NCI-H1930 (cell line): ENCODE measurements at places on chromosomes 12 and 14.

- no peak for DNase-seq
Observed at GRCh38 chr14:86193756-86194155, 663.8 kb downstream of the FLRT2 start.

GRCh38 chr14:50999726-51000125, 55.4 kb upstream of the PYGL start:
- no peak for DNase-seq

- no peak for DNase-seq
Observed at GRCh38 chr12:124673801-124674617, 106.6 kb upstream of the NCOR2 start.

DNA sequence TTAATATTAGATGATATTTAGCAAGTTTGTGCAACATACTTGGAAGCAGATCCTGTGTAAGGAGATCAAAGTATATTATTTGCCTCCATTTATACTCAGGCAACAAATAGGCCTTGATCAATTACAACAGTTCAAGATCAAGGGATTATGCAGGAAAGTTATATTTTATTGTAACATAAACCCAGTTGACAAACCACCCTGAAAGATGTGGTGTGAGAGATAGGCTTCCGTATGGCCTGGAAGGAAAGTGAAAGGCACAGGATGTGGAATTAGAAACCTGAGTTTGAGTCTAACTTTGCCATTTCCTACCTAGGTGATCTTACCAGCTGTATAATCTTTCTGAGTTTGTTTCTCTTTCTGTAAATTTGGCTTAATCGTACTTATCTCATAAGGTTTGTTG, 284.1 kb downstream of the BMP4 start:
- no peak for DNase-seq

DNA sequence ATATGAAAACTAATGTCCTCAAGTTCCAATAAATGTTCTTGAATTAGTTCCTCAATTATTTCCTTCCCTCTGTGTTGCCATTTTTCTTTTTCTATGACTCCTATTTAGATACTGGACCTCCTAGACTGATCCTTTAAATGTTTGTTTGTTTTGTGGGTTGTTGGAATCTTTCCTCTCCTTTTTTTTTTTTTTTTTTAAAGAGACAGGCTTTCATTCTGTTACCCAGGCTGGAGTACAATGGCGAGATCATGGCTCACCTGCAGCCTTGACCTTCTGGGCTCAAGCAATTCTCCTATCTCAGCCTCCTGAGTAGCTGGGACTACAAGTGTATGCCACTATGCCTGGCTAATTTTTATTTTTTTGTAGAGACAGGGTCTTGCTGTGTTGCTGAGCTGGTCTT, 9.6 kb downstream of the PRKAG1 start:
- DNase-seq, result no peak

- DNase-seq, result no peak
Observed at GRCh38 chr12:39393179-39393578, 49.7 kb downstream of the KIF21A start.

- no peak for DNase-seq
Observed at GRCh38 chr14:58138714-58139482, 13.1 kb downstream of the ARMH4 start.

DNA sequence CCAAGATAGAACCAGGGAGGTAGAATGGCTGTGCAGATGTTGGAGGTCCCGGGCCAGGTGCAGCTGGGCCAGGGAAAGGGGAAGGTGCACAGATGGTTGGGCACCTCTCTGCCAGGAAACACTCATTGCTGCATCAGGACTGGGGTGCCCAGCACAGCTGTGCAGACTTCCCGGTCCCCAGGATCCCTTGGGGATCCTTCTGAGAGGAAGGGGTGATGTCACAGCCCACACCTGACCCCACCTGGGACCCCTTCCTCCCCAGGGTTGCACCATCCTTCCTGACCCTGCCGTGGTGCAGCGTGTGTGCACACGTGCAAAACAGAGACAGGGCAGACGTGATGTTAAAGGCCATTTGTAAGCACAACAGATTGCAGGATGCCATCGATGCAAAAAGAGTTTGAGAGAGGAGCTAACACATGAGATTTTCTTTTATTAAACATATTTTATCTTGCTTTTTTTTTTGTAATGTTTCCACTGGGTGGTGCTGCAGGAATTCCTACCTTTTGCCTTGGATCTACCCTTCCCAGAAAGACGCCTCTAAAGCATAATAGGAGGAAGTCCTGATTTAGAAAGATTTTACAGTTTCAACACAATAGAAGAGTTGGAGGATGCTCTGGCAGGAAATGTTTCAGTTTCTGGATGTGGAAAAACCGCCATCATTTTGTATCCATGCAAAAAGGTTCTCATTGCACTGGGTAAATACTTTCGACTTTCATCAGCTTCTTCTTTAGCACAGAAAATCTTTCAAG, 14.8 kb downstream of the ELK3 start:
- no peak for DNase-seq

- no peak for DNase-seq
Observed at GRCh38 chr12:48358937-48359513, 8.3 kb upstream of the ZNF641 start.

- DNase-seq, result no peak
Observed at GRCh38 chr14:81178063-81178462, 42.7 kb downstream of the GTF2A1 start.

- DNase-seq, result no peak
Observed at GRCh38 chr14:90114554-90114953, 52.8 kb downstream of the KCNK13 start.

- no peak for DNase-seq
Observed at GRCh38 chr12:121461048-121461447, 61.1 kb downstream of the RNF34 start.

GRCh38 chr12:31019976-31020375, 53.7 kb upstream of the DDX11 start:
- DNase-seq, result no peak

- DNase-seq, result peak; percentile 9
Observed at GRCh38 chr14:25042362-25043299, 7.3 kb downstream of the STXBP6 start.

- no peak for DNase-seq
Observed at GRCh38 chr12:12903642-12904609, 12.6 kb downstream of the GPRC5A start.

GRCh38 chr14:48275301-48275700, 599.9 kb upstream of the MDGA2 start:
- DNase-seq, result no peak

DNA sequence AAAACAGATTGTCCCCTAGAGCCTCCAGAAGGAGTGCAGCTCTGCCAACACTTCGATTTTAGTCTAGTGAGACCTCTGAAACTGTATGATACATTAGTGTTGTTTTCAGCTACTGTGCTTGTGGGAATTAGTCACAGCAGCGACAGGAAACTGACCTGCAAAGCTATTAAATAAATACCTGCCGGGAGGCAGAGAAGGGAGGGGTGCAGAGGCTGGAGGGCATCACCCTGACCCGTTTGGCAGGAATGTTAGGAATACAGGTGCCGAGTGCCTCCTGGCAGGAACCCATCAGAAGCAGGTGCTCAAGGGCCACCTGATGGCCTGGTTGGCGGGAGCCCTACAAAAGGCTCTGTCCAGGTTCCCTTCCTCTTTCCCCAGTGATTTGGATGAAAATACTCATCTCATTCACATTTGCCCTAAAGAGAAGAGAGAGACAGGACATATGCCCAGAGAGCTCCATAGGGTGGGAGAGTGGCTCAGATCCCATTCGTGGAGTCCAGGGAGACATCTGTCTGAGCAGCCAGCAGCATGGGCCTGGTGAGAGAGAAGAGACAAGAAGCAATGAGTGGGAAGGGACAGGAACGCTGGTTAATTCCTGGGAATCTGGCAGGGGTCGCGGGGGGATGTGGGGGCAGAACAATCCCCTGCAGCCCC, 44.6 kb downstream of the C14orf132 start:
- no peak for DNase-seq

DNA sequence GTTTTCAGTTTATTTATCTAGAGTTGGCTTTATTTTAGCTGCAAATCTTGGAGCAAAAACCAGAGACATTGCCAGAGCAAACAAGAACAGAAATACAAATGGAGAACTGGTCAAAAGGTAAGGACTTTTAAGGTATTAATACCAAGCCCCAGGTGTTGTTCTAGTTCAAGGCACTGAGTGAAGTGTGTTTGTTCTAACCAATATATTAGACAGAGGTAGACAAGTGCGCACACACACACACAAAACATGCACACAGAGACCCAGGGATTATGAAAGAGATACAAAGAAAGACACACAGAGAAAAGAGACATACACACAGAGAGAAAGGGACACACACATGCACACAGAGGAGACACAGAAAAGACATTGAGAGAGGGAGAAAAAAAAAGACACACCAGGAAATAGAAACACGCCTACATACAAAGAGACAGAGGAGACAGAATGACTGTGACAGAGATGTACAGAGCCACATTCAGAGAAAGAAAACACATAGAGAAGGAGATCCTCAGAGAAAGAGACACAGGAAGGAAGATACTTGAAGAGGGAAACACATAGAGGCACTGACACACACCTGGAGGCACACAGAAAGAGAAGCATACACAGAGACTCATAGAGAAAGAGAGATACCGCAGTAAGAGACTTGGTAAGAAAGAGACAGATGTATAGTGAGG, 50.2 kb downstream of the MIPOL1 start:
- no peak for DNase-seq

GRCh38 chr12:52347016-52347415, 20.3 kb downstream of the KRT85 start:
- DNase-seq, result no peak

- no peak for DNase-seq
Observed at GRCh38 chr12:75533239-75533638, 21.8 kb upstream of the KRR1 start.

- DNase-seq, result no peak
Observed at GRCh38 chr12:103745962-103746361, 95.1 kb downstream of the NT5DC3 start.

- no peak for DNase-seq
Observed at GRCh38 chr12:108604208-108604941, 6.5 kb upstream of the TMEM119 start.

- DNase-seq, result no peak
Observed at GRCh38 chr14:60651796-60652673, 2.8 kb upstream of the SIX1 start.

- no peak for DNase-seq
Observed at GRCh38 chr14:89202413-89203190, 214.4 kb downstream of the FOXN3 start.

- no peak for DNase-seq
Observed at GRCh38 chr14:52871606-52872005, 79.2 kb downstream of the FERMT2 start.

DNA sequence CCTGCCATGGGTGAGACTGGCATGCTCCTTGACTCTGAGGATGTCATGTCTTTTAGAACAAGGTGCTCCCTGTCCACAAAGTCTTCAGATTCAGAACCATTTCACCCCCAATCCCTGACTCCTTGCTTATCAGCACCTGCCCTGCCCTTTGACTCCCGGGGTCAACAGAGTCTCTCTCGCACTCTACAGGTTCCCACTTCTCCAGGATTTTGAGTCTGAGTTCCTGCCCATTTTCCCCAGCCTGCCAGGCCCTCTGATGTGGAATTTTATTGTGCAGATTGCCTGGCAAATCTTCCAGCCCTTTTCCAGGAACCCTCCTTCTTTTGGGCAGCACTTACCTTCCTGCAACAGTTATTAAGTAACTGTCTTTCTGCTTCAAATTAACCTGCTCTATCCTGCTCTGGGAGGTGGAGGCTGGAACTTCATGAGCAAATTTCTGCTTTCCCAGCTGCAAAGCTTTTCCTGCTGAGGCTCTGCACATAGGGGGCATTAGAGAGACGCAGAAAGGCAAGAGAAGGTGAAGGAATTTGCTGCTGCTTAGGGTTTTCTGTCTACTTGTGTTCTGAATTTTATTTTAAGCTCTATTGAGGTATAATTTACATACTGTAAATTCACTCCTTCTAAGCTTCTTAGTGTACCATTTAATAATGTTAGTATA, 259.1 kb downstream of the PCNX1 start:
- DNase-seq, result no peak

DNA sequence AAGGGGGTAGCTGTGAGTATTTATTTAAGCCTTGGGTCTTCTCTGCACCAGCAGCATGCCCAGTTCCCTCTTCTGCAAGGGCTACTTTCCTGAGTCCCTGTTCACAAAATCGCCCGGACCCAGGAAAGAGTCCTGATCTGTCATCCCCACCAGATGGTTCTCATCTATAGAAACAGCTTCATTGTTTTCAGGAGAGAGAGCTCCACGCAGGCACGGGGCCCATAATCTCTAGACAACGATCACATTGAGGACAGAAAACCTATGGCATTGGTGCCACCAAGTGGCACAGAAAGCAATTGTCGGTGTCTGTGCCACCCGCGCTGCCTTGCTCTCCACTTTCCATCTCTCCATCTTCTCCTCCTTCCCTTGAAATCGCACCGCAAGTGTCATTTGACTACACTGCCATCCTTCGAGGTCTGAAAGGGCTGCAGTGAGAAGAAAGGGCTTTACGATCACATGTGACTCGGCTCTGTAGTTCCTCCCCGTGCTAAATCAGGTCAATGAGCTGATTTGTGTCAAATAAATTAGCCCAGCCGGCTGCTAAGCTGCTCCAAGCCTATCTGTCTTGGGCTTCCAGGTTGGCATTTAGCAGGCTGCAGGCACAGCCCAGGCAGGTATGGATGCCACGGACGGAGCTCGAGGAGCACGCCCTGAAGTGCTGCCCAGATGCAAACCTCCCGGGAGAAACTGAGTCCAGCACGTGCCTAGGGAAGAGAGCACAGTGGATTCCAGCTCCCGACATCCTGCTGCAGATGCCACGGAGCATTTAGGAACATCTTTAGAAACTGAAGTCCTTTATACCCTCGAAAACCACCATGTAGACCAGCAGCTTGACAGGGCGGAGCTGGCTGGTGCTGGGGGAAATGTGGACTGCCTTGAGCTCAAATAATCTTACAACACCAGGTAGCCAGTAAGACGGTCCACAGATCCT, 28.8 kb downstream of the SPRING1 start:
- peak; percentile 21 for DNase-seq

- DNase-seq, result no peak
Observed at GRCh38 chr14:71261206-71261605, 353.9 kb downstream of the PCNX1 start.

- no peak for DNase-seq
Observed at GRCh38 chr14:85317491-85318021, 212.4 kb upstream of the FLRT2 start.

- no peak for DNase-seq
Observed at GRCh38 chr12:52210186-52210924, 18.5 kb upstream of the KRT80 start.

DNA sequence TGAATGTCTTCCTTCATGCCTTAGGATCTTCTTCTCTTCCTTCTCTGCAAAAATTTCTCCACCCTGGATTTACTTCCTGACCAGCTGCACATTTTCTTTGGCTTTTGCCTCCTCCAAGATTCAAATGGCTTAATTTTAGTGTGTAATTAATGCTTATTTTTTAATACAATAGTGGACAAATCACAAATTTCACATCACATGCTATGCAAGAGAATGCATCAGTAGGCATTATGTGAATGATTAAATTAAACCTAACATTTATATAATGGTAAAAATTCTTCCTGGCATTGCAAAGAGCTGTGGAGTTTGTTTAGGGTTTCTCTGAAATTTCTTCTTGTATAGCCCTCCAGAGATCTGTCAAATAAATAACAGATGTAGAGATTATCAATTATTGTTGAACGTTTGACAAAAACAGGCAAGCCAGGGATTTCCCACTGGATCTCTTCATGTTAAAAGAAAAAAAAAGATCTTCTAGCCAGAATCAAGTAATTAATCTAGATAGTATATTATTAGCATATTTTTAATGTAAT, 84.4 kb downstream of the NAV3 start:
- DNase-seq, result no peak

GRCh38 chr14:77921818-77922217, 121.9 kb downstream of the ADCK1 start:
- DNase-seq, result no peak

GRCh38 chr12:93568091-93568490, 4.4 kb upstream of the SOCS2 start:
- DNase-seq, result no peak
